Activated CD4-positive, CD25-positive, alpha-beta regulatory T cell treated with anti-CD3 and anti-CD28 coated beads, Interleukin-2, amount 50 U/mL, for 24 hours (primary cell): ENCODE measurements at places on chromosomes 3 and 15.

DNA sequence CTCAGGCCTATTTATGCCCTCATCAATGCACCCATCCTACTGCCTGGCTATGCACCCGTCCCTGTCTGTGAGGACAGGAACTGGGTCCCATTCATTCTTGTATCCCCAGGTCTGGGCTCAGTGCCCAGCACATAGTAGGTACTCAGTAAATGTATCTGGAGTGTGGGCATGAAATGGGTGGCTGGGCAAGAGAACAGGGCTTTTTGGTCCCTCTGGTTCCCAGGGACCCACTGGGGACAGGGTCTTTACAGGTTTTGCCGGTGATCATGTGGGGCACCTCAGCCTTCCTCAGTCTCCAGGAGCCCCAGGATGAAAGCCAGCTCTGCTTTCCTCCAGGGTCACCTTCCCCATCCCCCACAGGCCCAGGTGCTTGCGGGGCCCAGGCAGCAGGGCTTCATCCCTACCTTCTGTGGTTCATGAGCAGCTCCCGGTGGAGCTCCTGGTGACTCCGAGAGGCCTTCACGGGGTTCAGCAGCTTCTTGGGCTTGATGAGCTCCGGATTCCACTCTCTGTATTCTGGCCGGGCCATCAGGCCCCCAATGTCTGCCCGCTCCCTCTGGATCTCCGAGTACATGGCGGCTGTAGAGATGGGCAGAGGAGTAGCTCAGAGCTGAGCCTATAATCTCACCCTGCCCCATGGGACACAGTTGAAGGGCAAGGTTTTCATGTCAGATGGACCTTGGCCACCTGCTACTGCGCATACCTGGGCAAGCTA, 7.7 kb downstream of the FAM107A start:
- no peak for ATAC-seq

- ATAC-seq: no peak
Measured at GRCh38 chr3:112302881-112303763, 9.1 kb upstream of the SLC9C1 start.

DNA sequence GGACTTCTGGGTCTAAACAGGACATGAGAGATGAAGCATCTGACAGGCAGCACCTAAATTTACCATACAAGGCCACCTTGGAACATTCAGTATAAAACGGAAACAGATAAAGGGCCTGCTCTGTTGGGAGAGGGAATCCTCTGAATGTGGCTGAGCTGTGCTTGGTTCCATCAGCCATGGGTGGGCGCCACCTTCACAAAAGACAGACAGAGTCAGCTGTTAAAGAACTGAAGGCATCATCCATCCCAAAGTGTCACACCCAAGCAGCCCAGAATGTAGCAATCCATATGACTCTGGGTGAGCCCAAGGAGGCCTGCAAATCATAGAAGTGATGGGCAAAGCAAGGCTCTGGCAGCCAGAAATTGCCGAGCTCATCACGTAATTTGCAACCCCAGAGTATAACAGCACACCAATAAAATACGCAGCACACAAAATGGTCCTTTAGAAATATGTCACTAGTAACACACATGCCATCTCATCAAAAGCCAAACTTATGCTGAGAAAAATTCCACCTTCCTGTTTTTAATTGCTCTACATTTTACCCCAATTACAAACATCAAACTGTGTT, 24.8 kb upstream of the RBP1 start:
- ATAC-seq: no peak

- ATAC-seq: no peak
Measured at GRCh38 chr3:44061961-44062360, 179.7 kb upstream of the TOPAZ1 start.
